ENCODE measurements at places on chromosomes 6 and 20. TPM values are rescaled to one million over a fixed set of nuclear protein-coding genes. Genes with fewer than 3 reads are reported as not detected.
A peak's percentile ranks its signal among the peaks of the same experiment; 100 is the strongest.

Gene RAD21L1
- total RNA-seq, result not detected

Gene PCNA
- 532 TPM for total RNA-seq

Gene MYH7B
- 0.19 TPM for total RNA-seq

Gene RBL1
- 50.9 TPM for total RNA-seq

Gene AGER
- 20.7 TPM for total RNA-seq

Gene ZC2HC1B
- not detected for total RNA-seq

Gene ENPP4
- total RNA-seq, result 6.0 TPM

Gene TMEM217
- 6.1 TPM for total RNA-seq

Gene DDX27
- 56.5 TPM for total RNA-seq

Gene NRSN2
- total RNA-seq, result 5.1 TPM

Gene RIPOR3
- total RNA-seq, result not detected

- H3K4me3 ChIP-seq, result no peak overlapping the region
- no peak for DNase-seq
- H3K27ac ChIP-seq, result no peak overlapping the region
These were observed 46.3 kb downstream of the GABRR2 start for GRCh38 chr6:89268776-89269175.

DNA sequence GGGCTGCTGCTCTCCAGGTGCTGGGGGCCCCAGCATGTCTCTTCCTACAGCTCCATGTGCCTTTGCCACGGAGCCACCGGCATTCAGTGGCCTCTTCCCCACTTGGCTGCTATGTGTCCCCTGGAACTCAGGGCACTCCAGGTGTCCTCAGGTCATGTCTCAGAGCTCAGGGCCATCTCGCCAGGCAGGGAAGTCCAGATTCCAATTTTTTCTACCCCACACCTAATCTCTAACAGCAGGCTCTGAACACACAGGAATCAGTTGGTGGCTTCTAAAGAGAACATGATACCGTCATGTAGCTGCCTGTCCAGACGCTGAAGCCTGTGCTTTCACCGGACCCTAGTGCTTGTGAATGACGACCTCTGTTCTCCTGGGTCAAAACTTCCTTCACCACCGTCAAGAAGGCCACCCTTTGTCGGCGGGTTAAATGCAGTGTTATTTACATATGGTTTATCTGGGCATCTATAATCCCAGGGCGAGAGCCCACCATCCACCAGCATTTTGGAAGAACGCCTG is 4.2 kb upstream of the SLCO4A1 start:
- DNase-seq, result no peak
- no peak overlapping the region for H3K27ac ChIP-seq
- H3K4me3 ChIP-seq, result no peak overlapping the region
- peaks cover 2% of the 10 kb centered on the region for H3K36me3 ChIP-seq

GRCh38 chr6:5220443-5220842 is 40.3 kb downstream of the LYRM4 start:
- DNase-seq, result no peak
- H3K36me3 ChIP-seq, result no peaks in the 10 kb centered on the region
- H3K4me3 ChIP-seq, result no peak overlapping the region
- H3K27me3 ChIP-seq, result no peaks in the 10 kb centered on the region
- H3K4me1 ChIP-seq, result peaks cover 4% of the 10 kb centered on the region
- H3K27ac ChIP-seq, result no peak overlapping the region

GRCh38 chr6:43243664-43244321 is 512 bp downstream of the TTBK1 start:
- DNase-seq, result no peak
- no peak overlapping the region for H3K4me3 ChIP-seq
- no peaks in the 10 kb centered on the region for H3K36me3 ChIP-seq
- H3K27ac ChIP-seq, result no peak overlapping the region
- peaks cover 36% of the 10 kb centered on the region for H3K27me3 ChIP-seq

DNA sequence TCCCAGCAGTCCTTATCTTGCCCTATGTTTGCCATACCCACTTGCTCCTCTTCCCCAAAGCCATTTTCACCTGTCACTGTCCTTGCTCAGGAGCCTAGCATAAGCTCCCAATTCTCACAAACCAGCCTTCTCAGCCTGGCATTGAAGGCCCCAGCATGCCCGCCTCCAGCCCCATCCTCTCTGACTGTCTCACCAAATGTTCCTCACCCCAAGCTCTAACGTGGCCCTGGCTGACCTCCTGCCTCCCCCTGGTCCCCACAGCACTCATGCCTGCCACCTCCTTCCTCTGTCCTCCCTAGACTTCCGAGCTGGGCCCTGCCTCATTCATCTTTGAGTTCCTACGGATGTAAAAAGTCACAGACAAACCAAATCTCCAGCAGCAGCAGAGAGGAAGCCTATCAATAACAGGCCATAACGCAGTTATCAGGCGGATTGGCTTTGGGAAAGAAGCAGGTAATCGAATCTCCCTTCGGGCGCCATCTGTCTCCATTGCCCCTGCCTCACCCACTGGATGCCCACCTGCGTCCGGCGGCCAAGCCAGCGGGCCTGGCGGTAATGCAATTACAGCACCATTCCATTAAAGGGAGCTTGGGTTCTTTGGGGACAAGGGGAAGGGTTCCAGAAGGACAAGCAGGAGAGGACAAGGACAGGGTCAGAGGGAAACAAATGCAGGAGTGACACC is 104.4 kb downstream of the MRPL14 start:
- H3K4me1 ChIP-seq, result peaks cover 3% of the 10 kb centered on the region
- no peak overlapping the region for H3K4me3 ChIP-seq
- H3K36me3 ChIP-seq, result no peaks in the 10 kb centered on the region

DNA sequence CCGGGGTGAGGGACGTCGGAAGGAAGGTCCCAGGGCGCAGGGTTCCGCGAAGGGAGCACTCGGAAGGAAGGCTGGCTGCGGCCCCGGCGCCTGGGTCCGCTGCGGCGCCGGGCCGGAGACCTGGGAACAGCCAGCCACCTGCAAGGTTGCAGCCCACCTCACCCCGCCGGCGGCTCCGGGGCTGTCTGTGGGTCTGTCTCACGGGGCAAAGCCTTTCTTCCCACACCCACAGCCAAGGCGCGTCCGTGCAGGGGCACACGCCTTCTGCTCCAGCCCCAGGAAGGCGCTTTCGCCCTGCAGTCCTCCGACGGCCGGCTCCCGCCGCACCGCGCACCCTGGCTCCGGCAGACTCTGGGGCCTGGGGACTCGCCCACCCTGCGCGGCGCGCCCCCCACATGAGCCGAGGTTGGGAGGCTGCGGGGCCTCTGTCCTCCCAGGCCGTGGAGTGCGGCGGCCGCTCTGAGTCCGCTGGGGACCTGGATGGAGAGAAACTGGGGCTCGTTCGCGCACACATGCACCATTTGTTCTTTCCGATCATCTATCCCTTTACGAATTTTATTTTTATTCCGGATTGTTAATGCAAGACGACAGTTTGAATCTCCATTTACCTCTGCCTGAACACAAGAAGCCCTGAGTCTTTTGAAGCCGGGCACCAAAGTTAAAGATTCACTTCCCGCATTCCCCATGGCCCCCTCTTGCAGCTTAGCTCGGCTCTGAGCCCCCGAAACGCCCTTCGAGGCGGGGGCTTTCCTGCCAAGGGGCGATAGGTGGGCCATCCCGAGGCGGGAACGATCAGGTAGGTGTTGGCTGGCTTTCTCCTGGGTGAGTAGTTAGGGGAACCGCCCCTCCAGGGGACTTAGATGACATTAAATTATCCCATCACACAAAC is 4.5 kb upstream of the FOXC1 start:
- peaks cover 73% of the 10 kb centered on the region for H3K27me3 ChIP-seq
- H3K36me3 ChIP-seq, result peaks cover 3% of the 10 kb centered on the region
- peak overlapping the region; percentile 7 for H3K27ac ChIP-seq

DNA sequence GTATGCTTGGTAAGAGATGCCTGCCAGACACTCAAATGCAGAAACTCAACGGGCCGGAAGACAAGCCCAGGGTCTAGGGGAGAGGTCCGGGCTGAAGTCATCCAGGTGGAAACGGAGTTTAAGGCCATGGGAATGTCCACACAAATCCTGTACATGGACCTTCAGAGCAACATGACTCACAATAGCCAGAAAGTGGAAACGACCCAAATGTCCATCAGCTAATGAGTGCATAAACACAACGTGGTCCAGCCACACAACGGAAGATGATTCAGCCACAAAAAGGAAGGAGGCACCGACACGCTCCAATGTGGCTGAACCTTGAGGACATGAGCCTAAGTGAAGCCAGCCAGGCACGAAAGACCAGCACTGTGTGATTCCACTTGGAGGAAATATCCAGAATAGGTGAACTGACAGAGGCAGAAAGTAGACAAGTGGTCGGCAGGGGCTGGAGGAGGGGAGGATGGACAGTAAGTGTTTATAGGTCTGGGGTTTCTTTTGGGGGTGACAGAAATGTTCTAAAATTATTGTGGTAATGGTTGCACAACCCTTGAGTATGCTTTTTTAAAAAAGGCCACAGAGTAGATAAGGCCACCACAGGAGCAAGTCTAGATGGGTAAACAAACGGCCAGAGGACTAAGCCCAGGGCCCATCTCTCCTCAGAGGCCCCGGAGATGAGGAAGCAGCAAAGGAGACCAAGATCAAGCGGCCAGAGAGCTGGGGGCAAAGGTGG is 105.6 kb downstream of the PREX1 start:
- no peaks in the 10 kb centered on the region for H3K27me3 ChIP-seq
- H3K4me3 ChIP-seq, result no peak overlapping the region
- peaks cover 59% of the 10 kb centered on the region for H3K4me1 ChIP-seq
- peak overlapping the region; percentile 56 for H3K27ac ChIP-seq

GRCh38 chr6:84061613-84062398 is 28.2 kb downstream of the MRAP2 start:
- no peaks in the 10 kb centered on the region for H3K27me3 ChIP-seq
- no peaks in the 10 kb centered on the region for H3K4me1 ChIP-seq
- H3K36me3 ChIP-seq, result no peaks in the 10 kb centered on the region
- no peak overlapping the region for H3K27ac ChIP-seq
- H3K4me3 ChIP-seq, result no peak overlapping the region

GRCh38 chr6:69887026-69887425 is 20.7 kb downstream of the COL19A1 start:
- H3K27ac ChIP-seq, result no peak overlapping the region
- H3K36me3 ChIP-seq, result no peaks in the 10 kb centered on the region
- no peak overlapping the region for H3K4me3 ChIP-seq
- no peaks in the 10 kb centered on the region for H3K4me1 ChIP-seq

- no peak for DNase-seq
- no peaks in the 10 kb centered on the region for H3K4me1 ChIP-seq
- H3K27ac ChIP-seq, result no peak overlapping the region
These were observed 5.7 kb upstream of the SLC22A7 start for GRCh38 chr6:43292341-43292740.

GRCh38 chr6:36223706-36224105 is 27.2 kb downstream of the BRPF3 start:
- no peaks in the 10 kb centered on the region for H3K27me3 ChIP-seq
- no peak for DNase-seq
- H3K36me3 ChIP-seq, result peaks cover 30% of the 10 kb centered on the region
- H3K27ac ChIP-seq, result no peak overlapping the region
- no peaks in the 10 kb centered on the region for H3K4me1 ChIP-seq

GRCh38 chr6:120774275-120774674 is 560.0 kb downstream of the TBC1D32 start:
- H3K27ac ChIP-seq, result no peak overlapping the region
- no peak overlapping the region for H3K4me3 ChIP-seq
- H3K4me1 ChIP-seq, result no peaks in the 10 kb centered on the region
- DNase-seq, result no peak

GRCh38 chr6:43113431-43114260 is 37.5 kb downstream of the PTK7 start:
- no peaks in the 10 kb centered on the region for H3K27me3 ChIP-seq
- H3K36me3 ChIP-seq, result no peaks in the 10 kb centered on the region
- H3K4me3 ChIP-seq, result no peak overlapping the region
- H3K4me1 ChIP-seq, result no peaks in the 10 kb centered on the region
- DNase-seq, result no peak
- H3K27ac ChIP-seq, result no peak overlapping the region

- peak overlapping the region; percentile 94 for H3K4me3 ChIP-seq
- peaks cover 65% of the 10 kb centered on the region for H3K36me3 ChIP-seq
- H3K4me1 ChIP-seq, result peaks cover 65% of the 10 kb centered on the region
These were observed 2.4 kb downstream of the LTB start for GRCh38 chr6:31579546-31580437.

DNA sequence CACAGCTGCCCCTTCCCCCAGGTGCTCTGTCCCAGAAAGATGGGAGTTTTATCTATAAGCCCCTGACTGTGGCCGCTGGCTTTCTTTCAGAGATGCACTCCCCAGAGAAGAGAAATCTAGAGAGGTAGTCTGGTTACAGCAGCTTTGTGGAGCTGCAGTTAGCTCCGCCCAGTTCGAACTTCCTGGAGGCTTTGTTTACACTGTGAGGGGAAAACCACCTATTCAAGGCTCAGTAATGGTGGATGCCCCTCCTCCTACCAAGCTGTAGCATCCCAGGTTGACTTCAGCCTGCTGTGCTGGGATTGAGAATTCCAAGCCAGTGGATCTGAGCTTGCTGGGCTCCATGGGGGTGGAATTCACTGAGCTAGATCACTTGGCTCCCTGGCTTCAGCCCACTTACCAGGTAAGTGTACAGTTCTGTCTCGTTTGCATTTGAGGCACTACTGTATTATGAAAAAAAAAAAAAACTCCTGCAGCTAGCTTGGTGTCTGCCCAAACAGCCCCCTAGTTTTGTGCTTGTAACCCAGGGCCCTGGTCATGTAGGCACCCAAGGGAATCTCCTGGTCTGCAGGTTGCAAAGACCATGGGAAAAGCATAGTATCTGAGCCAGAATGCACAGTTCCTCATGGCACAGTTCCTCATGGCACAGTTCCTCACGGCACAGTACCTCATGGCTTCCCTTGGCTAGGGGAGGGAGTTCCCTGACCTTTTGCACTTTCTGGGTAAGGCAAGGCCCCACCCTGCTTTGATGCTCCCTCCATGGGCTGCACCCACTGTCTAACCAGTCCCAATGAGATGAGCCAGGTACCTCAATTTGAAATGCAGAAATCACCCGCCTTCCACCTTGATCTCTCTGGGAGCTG is 275.0 kb downstream of the CENPW start:
- no peak overlapping the region for H3K27ac ChIP-seq
- no peak for DNase-seq
- no peak overlapping the region for H3K4me3 ChIP-seq
- no peaks in the 10 kb centered on the region for H3K36me3 ChIP-seq
- H3K27me3 ChIP-seq, result no peaks in the 10 kb centered on the region

GRCh38 chr6:35691027-35691824 is 2.5 kb upstream of the FKBP5 start:
- H3K27me3 ChIP-seq, result no peaks in the 10 kb centered on the region
- H3K27ac ChIP-seq, result no peak overlapping the region

DNA sequence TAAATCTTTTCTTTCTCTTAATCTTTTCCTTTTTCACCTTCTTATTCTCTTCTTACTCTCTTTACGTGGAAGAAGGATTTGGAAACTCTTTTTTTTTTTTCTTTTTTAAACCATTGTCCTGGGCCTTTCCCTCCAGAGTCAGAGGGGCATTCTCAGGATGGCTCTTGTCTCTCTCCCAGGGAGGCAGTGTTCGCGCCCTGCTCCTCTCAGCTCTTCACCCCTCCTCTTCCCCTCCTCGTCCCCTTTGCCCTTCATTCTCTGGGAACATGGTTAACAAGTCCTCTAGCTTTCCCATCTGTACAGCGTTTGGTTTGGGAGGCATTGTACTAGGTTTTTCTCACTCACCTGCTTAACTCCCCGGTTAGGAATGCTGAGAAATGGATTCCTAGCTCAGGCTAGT is 52.0 kb upstream of the TFB1M start:
- no peak overlapping the region for H3K27ac ChIP-seq
- no peak overlapping the region for H3K4me3 ChIP-seq
- no peak for DNase-seq
- peaks cover 4% of the 10 kb centered on the region for H3K27me3 ChIP-seq
- H3K36me3 ChIP-seq, result no peaks in the 10 kb centered on the region
- peaks cover 2% of the 10 kb centered on the region for H3K4me1 ChIP-seq
